ENCODE measurements at places on chromosomes 2 and 18. TPM values are rescaled to one million over a fixed set of nuclear protein-coding genes. Genes with fewer than 3 reads are reported as not detected.

The TNFRSF11A gene
- total RNA-seq: not detected

The IL18RAP gene
- not detected for total RNA-seq

The MTERF4 gene
- total RNA-seq: 20.6 TPM

The SS18 gene
- 66.5 TPM for total RNA-seq

The NEDD4L gene
- total RNA-seq: 25.4 TPM

The CPO gene
- not detected for total RNA-seq

DNA sequence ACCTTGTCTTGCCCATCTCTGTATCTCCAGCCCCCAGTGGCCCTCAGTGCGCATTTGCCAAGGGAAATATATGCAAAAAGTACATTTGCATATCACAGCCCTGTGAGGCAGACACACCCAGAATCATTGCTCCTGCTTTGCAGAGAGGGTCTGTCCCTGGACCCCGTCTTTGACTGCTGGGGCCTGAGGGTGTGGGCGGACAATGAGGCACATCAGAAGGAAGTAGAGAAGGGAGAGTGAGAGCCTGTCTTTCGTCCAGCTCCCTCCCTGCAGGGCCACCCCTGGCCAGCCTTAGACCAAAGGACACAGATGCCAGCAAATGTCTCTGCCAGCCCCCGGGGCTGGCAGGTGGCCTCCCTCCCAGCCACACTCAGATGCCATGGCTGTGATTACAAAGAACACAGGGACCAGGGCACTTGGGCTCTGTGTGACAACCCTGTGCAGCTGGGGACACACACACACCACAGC lies 516.2 kb upstream of the MYT1L start:
- DNase-seq: no peak
- H3K36me3 ChIP-seq: no peaks in the 10 kb centered on the region
- no peak overlapping the region for H3K4me3 ChIP-seq
- H3K27ac ChIP-seq: no peak overlapping the region
- no peaks in the 10 kb centered on the region for H3K27me3 ChIP-seq

DNA sequence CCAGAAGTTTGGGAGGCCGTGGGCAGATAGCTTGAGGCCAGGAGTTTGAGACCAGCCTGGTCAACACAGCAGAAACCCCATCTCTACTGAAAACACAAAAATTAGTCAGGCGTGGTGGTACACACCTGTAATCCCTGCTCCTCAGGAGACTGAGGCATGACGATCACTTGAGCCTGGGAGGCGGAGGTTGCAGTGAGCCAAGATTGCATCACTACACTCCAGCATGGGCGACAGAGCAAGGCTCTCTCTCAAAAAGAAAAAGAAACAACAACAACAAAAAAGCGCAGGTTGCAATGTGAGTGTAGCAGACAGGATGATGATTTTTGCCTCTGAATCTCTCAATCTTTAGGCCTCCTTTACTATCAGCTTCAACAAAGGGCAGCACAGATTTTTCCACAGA lies 2.7 kb upstream of the USP14 start:
- H3K4me3 ChIP-seq: no peak overlapping the region
- peaks cover 2% of the 10 kb centered on the region for H3K27me3 ChIP-seq
- H3K36me3 ChIP-seq: peaks cover 7% of the 10 kb centered on the region
- H3K27ac ChIP-seq: no peak overlapping the region
